ENCODE measurements at places on chromosomes 13 and 19.

DNA sequence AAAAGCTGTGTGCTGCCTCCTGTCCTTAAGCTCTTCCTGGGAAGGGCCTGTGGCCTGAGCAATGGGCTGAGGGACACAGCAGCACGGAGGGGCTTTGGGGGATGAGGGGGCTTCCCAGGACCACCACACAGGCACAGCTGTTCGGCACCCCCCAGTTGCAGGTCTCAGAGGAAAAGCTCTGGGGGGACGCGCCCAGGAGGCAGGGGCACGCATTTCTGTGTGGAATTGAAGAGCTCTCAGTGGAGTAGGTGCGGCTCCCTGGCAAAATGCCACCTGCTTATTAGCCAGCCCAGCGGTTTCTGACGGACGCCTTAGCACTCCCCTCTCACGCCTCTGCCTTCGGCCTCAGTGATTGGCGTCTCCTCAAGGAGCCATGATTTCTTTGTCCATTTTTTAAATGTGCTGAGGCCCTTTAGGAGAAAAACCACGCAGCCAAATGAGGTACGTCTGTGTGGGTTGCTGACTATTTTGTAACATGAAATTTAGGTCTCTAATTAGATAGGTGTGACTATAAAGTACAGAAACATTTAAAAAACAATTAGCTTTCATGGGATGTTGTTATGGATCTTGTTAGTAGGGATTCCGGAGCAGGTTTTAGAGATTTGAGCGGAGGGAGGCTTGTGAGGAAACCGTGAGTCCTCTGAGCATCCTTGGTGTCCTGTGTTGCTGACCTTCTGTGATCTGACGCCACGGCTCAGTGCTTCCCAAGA lies 4.0 kb downstream of the MCF2L start:
- no peak for DNase-seq

GRCh38 chr19:13428352-13428751 lies 77.9 kb downstream of the CACNA1A start:
- peak; percentile 16 for DNase-seq

DNA sequence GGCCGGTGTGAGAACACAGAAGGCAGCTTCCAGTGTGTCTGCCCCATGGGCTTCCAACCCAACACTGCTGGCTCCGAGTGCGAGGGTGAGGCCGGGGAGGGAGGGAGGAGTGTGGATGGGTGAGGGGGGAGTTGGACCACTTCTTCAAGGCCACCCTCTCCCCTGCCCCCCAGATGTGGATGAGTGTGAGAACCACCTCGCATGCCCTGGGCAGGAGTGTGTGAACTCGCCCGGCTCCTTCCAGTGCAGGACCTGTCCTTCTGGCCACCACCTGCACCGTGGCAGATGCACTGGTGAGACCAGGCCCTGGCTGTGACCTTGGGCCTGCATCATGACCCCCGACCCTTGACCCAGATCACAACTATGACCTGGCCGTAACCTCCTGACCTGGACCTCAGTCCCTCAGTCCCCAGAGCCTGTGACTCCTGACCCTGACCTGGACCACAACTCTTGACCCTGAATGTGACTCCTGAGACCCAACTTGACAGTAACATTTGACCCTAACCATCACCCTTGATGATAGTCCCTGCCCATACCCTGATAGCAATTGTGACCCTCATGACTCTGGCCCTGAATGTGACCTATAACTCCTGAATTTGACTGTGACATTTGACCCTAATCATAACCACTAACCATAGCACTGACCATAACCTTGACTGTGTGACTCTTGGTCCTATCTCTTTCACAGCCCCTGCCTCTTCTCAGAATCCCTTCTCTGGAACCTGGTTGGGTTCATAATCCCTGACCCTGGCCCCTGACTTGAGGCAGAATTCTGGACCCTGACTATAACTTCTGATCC lies 10.9 kb downstream of the LTBP4 start:
- no peak for DNase-seq

- no peak for DNase-seq
Measured at GRCh38 chr19:4635754-4636116, 3.6 kb upstream of the TNFAIP8L1 start.

DNA sequence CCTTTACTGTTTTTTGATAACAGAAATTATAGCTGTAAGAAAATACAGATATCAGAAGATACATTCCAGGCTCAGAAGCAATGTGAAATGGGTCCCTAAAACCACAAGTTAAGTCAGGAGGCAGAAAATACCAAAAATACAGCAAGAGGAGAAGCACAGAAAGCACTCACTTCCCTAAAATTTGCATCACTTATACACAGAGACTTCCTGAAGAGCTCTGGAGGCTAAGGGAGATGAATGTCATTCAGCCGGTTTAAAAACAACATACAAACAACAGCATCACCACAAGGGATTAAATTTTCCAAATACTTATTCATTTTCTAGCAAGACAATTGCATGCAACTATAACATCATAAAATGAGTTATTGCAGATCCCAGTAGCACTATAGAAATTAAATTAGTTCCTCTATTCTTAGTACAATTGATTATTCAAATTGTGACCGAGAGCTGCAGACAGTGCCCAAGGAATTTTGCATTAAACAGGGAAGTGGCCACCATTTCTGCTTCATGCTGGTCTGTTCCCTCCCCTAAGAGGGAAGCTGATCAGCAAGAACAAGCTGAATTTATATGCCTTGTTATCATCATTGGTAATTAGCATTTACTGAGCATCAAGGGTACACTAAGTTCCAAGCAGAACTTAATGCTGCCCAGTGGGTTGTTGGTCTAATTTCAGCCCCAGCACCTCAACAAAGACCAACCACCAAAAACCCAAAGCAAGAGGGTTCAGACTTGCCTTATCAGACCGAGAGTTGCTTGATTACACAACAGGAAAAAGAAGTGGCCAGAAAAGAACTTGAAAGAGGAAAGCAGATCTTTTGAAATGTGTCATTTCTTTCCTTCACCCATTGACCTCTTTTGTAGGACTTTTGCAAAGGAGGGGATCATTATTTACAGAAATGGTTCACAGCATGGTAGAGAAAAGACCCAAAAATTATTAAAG lies 140.7 kb downstream of the KCTD12 start:
- peak; percentile 81 for DNase-seq

- DNase-seq: no peak
Measured at GRCh38 chr19:45336696-45337251, 3.8 kb upstream of the KLC3 start.

DNA sequence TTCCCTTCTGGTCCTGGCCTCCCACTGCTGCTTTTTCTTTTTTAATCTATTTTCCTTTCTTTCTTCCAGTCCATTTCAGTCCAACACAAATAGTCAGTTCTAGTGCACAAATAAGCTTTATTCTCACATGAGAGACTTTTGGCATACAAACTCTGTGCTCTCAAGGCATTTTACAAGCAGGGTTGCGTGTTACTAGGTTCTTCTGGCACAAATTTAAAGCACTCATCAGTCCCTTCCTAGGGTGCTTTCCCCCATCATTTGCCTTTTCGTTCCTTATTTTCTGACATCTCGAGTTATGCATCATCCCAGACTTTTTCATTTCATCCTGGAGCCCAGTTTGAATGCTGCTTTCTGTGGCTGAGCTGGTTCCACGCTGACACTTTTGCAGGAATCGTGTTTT lies 29.8 kb upstream of the IL17D start:
- no peak for DNase-seq

GRCh38 chr19:47469363-47469700 lies 2.4 kb downstream of the SLC8A2 start:
- no peak for DNase-seq

GRCh38 chr13:98273824-98274742 lies 97.0 kb upstream of the RNF113B start:
- DNase-seq: no peak

- DNase-seq: no peak
Measured at GRCh38 chr19:32676186-32676894, 692 bp downstream of the RGS9BP start.

DNA sequence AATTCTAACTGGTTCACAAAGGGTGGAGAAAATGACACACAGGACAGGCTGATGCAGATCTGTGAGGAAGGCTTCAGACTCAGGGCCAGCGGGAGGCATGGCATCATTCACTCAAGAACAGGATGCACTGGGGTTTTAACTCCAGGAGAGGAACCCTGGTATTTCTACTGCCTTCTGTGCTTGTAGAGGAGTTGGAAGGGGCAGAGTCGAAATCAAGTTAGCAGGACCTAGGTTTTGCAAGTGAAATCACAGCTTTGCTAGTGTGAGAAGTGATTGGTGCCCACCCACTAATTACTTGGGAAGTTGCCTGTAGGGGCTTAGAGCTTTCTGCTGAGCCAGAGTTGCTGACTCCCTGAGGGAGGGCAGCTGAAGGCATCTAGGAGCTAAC lies 92.7 kb downstream of the AKAP11 start:
- no peak for DNase-seq
